ENCODE measurements at places on chromosomes 5 and 9.

DNA sequence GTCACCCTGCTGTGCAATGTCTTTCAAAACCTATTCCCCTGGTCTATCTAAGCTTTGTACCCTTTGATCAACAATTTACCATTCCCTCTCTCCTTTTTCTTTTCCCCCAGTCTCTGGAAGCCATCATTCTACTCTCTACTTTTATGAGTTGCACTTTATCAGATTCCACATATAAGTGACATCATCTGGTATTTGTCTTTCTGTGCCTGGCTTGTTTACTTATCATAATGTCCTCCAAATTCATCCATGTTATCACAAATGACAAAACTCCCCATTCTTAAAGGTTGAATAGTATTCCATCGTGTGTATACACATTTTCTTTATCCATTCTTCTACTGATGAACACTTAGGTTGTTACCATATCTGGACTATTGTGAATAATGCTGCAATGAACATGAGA lies 344.2 kb upstream of the CCNH start:
- no peak for DNase-seq

DNA sequence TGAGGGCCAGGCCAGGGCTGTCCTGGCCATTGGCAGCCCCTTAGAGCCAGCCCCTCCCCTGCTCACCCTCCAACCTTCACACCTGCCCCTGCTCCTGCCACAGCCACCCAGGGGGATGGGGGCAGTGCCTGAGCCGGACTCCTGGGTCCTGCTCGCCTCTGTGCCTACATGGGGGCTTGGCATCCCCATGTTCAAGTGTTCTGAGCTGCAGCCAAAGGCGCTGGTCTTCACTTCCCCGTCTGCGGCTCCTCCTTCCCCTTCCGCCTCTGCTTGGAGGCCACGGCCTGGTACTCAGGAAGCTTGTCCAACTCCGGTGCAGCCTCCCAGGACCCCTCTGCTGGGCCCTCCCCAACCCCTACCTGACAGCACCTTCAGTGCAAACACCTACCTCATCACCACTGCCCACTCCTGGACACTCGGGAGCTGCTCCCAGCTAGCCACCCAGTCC lies 2.3 kb upstream of the DNLZ start:
- DNase-seq = no peak

DNA sequence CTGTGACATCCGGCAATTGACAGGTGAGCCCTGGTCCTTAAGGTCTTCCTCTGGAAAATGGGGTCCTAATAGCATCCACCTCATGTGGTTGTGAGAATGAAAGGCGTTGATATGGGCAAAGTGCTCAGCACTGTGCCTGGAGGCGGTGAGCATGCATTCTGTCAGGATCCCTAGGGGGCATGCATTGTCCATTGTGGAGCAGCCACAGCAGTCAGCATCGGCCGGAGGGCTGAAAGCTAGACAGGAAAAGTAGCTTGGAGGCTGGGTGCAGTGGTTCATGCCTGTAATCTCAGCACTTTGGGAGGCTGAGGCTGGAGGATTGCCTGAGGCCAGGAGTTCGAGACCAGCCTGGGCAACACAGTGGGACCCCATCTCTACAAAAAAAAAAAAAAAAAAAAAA lies 122.2 kb downstream of the LHX2 start:
- peak; percentile 61 for DNase-seq

DNA sequence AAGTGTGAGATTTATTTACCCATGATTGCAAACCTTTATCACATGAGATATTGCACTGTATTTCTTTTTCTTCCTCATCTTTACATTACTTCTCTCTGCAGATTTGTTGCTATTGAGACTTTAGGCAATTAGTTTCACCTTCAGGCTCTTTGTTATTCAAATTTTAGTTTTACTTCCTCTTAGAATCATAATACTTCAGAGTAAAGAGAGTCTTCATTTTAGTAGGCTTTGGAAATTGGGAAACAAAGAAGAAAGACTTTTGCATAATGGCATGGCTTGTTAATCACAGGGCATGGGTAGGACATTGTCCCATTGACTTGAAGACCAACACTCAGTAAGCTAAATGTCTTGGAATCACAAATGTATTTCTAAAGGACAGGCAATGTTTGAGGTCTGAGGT lies 1.2 kb upstream of the PCDHGA5 start:
- no peak for DNase-seq

GRCh38 chr9:121226175-121226574 lies 24.5 kb upstream of the RAB14 start:
- no peak for DNase-seq

- no peak for DNase-seq
Measured at GRCh38 chr5:163548649-163549048, 43.2 kb downstream of the MAT2B start.
